ENCODE measurements at places on chromosomes 13 and 19.

DNA sequence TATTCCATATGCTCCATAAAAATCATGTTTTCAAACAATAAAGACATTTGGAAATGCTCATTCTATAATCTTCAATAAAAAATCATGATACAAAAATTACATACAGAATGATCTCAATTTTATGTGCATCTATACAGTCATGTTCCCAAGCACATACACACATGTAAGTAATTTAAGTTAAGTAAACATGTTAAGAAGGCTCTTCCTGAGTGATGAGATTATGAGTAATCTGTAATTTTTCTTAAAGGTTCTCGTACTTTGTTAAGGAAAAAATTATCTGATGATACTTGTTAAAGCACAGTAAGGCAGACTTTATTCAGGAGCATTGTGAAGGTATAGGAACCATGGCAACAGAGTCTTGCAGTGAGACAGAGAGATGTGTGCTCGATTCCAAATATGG is 30.0 kb upstream of the DLEU7 start:
- no peak for DNase-seq

DNA sequence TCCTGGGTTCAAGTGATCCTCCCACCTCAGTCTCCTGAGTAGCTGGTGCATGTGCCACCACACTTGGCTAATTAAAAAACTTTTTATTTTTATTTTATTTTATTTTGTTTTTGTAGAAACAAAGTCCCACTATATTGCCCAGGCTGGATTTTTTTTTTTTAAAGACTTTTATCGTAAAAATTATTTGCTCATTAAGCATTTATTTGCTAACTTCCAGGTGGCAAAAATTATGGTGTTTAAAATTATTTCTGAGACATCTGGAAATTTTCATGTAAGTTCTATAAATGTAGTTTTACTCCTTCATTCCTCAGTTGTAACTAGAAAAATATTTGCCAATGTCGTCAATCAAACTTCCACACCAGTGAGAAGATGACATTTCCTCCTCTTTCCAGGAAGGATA is 233.3 kb upstream of the DACH1 start:
- DNase-seq = no peak

- no peak for DNase-seq
Measured at GRCh38 chr19:23512151-23512925, 117.1 kb upstream of the ZNF91 start.

DNA sequence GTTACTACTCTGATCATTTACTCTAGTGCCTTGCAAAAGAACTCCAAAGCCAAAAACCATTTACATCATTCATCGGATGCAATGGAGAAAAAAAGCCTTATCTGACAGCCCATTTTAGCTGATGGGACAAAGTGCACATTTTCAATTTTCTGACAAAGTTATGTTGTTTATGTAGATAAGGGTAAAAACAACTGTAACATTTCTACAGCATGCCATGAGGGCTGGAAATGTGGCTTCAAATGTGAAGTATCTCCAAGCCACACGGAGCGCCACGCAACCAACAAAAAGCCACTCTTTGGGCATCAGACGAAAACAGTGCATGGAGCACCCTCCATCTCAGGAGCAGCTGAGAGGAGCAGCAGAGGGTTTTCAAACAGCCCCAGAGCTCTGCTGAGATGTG is 364.6 kb upstream of the ZNF507 start:
- DNase-seq = no peak

DNA sequence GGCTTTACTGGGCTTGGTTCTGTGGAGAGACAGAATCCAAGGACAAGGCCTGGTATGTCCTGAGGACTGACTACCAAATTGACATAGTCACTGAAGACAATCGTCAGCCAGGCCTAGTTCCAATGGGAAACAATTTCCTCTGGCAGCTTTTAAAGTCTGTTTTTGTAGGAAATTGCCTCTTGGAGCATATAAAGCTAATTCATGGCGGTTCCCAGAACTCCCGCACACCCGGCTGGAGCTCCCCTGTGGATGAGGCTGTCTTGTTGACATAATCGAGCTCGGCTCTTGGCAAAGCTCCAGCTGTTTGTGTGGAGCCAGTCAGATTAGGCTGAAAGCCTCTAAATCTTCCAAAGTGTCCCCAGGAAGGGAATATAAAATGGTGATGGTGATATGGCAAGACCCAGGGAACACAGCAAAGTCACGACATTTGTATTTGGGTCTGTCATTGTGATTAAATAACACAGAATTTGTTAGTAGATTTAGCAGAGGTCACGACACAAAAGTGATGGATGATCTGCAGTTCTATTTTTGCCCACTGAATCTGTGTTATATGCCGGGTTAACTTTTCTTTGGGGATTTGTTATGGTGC is 395.0 kb downstream of the PCDH9 start:
- no peak for DNase-seq

DNA sequence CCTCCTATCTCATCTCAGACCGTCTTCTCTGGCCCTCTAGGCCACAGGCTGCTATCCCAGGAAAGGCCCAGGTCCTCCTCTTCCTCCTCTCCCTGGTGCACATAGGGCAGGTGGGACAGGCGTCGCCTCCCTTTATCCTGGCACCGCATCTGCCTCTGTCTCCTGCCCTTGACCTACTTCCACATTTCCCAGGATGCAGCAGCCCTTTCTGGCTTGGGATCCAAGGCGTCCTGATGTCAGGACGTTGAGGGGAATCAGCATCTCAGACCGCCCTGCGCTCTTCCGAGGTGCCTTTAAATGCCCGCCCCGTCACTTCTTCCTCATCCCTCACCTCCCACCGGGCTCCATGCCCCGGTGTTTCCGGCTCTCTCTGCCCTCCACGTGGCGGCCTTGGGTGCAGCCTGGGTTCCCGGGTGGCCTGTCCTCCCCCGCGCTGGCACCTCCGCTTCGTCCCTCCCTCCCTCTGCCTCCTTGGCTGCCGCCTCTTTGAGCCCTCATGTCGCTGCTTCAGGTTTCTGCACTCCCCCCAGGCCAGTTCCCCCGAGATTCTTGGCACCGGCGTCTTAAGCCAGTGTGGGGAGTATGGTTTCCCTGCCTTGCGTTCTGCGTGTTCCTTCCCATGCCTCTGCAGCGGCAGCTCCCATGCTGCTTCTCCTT is 66.3 kb downstream of the KDM4B start:
- DNase-seq = no peak

- no peak for DNase-seq
Measured at GRCh38 chr19:46195104-46195503, 34.4 kb upstream of the IGFL1 start.

DNA sequence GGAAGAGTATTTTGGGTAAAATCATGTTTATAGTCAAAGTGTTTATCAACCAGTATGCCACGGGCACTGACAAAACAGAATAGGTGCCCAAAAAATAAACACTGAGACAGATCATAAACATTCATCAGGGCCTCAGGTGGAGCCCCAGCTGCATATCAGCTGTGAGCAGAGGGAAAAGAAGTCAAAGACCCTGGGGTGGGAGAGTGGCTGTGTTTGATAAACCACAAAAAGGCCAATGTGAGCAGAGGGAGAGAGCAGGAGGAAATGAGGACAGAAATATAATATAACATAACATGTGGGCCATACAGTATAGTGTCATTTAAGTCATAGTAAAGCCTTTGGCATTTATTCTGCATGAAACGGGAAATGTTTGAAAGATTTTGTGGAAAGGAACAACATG is 10.0 kb upstream of the EPSTI1 start:
- DNase-seq = no peak

DNA sequence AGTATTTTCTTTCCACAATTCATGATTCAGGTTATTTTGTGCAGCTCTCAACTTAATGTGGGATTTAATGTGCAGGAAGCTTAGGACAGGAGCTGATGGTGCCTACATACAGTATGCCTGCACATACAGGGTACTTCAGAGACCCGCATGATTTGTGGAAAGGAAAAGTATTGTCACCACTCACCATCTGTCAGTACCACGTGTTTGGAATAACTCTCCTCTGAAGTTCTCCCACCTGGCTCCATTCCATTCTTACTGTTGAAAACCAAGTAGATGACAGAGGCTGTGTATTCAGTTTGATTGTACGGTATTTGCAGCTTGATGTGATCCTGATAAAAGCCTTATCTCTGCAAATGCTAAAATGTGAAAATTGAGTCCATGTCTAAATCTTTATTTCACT is 85.7 kb downstream of the ZAR1L start:
- no peak for DNase-seq

DNA sequence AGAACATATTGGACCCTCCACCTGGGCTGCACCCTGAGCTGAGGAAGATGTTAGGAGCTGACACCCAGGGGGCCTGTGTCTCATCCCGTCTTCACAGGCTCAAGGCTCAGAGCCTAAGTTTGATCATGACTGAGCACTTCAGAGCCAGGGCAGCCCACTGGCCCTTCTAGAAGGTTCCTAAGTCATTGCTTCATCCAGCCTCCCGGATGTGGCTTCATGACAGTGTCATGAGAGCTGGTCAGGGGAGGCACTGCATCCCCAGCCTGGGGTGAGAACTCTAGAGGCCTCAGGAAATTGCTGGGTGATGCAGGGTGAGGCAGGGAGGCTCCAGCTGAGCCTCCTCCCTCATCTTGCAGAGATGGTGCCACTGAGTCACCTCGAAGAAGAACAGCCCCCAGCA is 24.9 kb upstream of the PIK3R2 start:
- DNase-seq = no peak

DNA sequence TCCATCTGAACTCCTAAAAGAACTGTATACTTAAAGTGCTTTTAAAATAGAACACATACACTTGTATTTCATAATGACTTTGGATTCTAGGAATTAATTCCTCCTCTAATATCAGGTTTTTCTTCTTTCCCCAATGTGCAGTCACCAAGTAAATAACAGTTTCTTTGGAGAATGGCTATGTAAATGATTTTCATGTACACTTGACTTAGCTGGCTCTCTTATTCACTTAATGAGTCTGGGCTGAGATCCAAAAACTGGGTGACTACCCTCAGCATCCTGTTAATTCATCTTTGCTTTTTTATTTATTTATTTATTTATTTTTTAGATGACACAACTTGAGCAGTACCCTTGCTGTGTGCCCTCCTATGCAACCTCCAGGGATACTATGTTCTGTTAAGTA is 1003.7 kb downstream of the SLITRK1 start:
- no peak for DNase-seq

GRCh38 chr13:37539976-37540605 is 58.5 kb downstream of the POSTN start:
- DNase-seq = no peak

DNA sequence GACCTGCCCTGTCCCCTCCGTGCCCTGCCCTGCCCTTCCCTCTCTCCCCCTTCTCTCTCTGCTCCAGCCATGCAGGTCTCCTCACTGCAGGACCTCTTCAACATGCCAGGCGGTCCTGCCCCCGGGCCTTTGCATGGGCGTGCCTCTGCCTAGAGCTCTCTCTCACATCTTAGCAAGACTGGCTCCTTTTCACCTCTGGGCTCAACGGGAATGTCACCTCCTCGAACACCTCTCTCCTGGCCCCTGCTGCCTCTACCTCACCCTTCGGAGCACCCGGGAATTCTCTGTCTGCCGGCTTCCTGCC is 5.6 kb downstream of the MFSD12 start:
- no peak for DNase-seq

- no peak for DNase-seq
Measured at GRCh38 chr13:111561091-111561781, 240.8 kb downstream of the TEX29 start.

DNA sequence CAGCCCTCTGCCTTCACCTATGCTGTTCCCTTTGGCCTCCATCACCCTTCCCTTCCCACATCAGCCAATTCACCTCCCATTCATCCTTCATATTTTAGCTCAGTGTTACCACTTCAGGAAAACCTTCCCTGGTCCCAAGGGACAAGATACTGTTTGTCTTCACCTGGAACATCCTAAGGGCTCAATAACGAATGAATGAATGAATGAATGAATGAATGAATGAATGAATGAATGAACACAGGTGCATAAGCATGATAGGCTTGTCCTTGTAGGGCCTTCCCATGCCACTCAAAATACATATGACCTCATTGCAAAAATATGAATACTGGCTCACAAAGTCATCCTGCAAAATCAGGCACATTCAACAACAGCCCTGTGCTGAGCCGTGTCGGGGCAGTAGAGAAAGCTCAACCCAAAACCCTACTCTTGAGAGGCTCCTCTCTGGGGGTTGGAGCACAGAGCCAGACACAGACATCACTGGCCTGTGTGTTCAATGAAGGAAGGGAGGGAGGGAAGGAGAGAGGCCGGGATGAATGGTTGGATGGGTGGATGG is 33.7 kb upstream of the TPM4 start:
- DNase-seq = no peak

Measured in stimulated activated CD4-positive, alpha-beta T cell treated with anti-CD3 and anti-CD28 coated beads, Interleukin-12 subunit alpha, Interleukin-12 subunit beta, amount 100 ng/mL, for 4 hours (primary cell).